ENCODE measurements at places on chromosomes 16 and 17.

GRCh38 chr16:47132308-47132707 is 11.4 kb downstream of the NETO2 start:
- DNase-seq: no peak

DNA sequence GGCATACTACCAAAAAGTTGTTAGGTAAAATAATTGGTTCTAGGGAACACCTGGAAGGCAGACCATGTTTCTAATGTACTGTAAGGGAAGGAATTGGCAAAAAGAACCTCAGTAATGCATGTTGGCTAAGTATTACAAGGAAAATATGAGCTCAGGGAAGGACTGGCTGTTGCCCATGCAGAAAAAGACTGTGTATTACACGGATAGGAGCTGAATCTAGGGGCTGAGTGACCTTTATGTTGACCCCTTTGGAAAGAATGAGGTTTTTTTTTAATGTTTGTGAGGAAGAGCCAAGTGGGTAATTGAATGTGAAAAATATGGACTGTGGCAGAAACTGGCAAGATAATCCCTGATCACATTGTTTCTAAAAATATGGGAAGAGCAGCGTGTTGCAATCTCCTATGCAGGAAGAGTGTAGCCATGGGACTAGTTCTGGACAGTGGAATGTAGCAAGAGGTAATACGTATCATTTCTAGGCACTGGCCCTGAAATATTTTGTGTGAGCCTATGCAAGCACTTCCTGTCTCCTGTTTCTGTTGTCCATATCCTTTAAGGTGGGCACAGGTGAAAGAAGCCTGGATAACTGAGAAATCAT is 95.1 kb upstream of the CNTNAP4 start:
- no peak for DNase-seq

DNA sequence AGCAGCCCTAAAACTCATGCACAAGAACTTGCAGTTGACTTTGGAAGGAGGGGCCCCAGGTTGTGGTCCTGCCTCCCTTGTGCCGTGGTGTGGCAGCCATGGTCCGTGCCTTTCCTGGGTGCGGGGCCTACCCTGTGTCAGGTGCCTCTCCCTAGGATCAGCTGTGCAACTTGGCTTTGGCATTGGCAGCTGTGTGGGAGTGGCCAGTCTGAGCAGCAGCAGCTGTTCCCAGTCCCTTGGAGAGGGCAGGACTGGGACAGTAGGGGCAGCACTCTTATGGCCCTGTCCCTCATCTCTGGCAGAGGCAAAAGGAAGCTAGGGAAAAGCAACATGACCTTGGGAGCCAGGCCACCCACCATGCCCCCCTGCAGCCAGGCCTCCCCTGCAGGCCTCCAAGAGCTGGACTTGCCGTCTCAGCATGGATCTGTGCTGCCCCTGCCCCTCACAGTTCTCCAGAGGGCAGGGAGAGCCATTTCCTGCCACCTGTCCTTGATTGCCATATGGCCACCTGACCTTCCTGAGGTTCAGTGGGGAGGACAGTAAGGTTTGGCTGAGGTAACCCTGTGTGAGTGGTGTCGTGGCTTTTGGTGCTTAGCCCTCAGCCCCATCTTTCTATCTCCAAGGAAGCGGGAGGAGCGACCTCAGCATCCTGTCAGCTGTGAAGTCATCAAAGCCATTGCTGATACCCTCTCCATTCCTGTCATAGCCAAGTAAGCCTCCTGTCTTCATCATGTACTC is 15.5 kb upstream of the NFATC3 start:
- no peak for DNase-seq

DNA sequence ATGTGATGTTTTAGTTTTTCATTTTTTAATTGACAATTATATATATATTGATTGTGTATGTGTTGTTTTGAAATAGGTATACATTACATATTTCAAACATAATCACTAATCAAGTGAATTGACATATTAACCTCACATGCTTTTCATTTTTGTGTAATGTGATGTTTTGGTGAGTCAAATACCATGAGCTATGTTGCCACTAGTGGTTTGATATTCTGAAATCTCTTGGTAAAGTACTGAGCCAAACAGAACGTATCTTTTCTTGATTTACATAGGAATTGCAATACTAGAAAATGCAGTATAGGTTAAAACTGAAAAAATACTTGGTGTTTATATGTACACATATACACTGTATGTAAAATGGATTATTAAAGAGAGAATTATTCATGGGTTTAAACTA is 65.2 kb upstream of the SIAH1 start:
- no peak for DNase-seq

DNA sequence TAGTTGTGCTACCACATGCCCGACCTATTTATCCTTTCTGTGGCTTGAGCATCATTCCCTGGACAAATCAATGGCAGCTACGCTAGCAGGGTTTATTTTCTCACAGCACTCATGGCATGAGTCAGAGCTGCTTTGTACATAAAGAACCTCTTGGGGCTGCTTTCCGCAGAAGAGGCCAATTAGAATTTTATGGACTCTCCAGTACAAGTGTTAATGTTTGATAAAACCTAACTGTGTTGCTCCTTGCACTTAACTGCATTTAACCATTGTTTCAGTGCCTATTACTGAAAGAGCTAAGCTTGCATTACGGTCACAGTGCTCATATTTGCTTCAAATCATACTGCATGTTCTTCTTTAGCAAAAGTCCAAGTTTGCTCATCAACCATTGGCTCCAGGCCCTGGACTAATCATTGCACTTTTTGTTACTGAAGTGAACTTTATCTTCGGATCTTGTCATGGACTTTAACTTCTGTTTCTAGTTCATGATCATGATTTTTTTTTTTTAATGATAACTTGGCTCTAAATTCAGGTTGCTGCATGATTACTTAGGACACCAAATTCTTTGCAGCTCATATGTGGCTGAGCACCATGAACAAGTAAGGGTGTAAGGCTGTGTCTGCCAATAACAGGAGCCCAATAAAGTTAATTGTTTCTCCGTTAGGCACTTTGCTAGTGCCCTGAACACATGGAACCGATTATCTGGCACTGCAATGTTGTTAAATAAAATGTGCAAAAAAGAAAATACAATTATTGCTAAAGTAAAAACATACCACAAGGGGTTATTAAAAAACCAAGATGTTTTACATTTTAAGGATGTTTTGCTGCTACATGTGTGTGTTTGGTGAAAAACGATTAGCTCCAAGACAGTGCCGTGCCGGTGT is 492.2 kb downstream of the KCNJ2 start:
- DNase-seq: no peak

- no peak for DNase-seq
Measured at GRCh38 chr17:78890498-78890897, 12.5 kb downstream of the CEP295NL start.

GRCh38 chr17:67544364-67544955 is 167.4 kb downstream of the PITPNC1 start:
- no peak for DNase-seq

DNA sequence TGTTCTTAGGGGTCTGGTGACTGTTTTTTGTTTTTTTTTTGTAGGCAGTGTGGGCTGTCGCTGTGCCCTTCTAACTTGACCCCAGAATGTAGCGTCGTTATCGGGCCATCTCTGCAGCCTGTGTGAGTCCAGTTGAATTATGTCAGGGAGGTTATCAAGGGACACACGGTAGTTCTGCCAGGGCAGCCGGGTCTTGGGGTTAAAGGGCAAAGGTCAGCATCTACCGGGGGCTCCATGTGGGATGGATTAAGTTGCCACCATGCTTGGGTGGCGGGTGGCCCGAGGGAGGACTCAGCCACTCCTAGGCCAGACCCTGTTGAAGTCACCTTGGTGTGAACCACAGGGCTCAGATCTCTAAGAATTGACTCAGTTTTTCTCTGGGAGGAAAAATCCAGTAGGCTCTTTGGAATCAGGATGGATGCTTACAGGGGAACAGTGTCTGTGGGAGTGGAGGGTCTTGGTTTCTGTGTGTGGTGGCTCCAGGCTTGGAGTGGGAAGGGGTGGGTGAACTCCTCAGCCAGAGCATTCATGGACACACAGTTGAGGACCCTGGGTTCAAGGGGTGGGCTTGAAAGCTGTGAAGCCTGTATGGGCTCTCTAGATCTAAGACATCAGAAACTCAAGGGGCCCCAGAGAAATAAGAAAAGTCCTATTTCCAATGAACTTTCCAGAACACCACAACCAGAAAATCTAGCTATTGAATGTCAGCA is 191.7 kb downstream of the IRF8 start:
- DNase-seq: no peak

DNA sequence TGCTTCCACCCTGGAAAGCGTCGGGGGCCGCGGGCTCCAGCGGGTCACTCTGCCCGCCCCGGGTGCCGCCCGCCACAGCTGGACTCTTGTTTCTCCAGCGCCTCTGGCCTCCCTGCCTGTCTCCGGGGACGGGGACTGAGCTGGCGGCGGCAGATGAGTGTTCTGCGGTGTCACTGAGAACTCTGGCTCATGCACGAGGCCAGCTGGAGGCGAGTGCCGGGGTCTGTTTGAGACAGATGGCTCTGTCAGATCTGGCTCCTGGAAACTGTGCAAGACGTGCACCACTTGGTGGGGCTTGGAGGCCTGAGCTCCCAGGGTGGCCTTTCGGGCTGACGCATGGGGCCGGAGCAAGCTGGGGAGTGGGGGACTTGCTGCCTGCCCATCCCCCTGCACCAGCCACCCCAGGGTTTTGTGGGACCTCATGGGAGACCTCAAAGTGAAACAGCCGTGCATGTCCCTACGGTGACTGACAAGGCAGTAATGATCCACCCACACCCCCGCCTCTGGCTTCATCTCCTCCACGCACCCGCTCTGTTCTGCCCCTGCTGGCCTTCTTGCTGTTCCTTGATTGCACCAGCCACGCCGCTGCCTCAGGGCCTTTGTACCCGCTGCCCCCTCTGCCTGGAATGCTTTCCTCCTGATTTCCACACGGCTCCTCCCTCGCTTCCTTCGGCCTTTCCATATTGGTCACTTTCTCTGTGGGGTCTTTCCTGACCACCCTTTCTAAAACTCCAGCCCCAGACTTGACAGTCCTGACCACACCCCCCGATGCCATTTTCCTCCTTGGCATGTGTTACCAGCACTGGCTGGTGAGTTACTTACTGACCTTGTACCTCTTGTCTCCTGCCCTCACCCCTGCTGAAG is 174.9 kb upstream of the CIBAR2 start:
- peak; percentile 52 for DNase-seq

DNA sequence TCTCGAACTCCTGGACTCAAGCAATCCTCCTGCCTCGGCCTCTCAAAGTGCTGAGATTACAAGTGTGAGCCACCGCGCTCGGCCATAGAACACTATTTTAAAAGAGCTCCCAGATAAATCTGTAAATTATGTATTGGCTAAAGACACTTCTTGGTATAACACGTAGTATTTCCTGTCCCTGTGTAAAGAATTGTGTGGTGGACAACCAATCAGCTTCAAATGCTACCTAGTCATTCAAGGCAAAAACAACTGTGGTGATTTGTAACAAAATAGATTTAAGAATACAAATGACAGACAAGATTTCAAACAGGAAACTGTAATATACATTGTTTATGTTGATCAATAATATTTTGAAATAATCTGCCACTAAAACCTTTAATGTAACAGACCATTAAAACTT is 14.6 kb downstream of the CRLF3 start:
- DNase-seq: no peak

DNA sequence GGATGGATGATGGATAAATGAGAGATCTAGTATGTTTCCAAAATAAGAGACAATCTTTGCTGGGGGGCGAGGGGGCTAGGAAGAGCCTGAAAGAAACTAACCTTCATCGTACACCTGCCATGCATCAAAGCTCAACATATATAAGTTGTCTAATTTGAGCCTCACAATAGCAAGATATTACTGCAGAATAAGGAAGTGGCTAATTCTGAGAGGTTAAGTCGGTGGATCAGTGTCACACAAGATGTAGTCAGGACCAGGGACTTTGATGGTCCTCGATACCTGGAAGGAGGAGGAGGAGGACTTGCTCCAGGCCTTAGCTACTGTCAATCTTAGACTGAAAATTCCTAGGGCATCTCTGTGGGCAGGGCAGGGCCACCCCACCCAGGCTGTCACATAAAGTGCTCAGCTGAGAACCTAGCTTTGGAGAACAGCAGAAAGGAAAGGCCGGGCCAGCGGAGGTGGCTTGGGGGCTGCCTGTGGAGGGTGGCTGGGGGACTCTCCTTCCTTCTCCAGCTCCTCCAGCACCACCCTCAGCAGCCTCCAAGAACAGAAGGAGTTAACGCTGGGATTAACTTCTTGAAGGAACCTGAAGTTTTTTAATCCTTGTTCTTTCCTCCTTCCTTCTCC is 460 bp upstream of the SLC13A2 start:
- no peak for DNase-seq

GRCh38 chr17:16877099-16877498 is 94.8 kb downstream of the TNFRSF13B start:
- DNase-seq: no peak

- no peak for DNase-seq
Measured at GRCh38 chr16:13873835-13874438, 46.0 kb upstream of the ERCC4 start.

DNA sequence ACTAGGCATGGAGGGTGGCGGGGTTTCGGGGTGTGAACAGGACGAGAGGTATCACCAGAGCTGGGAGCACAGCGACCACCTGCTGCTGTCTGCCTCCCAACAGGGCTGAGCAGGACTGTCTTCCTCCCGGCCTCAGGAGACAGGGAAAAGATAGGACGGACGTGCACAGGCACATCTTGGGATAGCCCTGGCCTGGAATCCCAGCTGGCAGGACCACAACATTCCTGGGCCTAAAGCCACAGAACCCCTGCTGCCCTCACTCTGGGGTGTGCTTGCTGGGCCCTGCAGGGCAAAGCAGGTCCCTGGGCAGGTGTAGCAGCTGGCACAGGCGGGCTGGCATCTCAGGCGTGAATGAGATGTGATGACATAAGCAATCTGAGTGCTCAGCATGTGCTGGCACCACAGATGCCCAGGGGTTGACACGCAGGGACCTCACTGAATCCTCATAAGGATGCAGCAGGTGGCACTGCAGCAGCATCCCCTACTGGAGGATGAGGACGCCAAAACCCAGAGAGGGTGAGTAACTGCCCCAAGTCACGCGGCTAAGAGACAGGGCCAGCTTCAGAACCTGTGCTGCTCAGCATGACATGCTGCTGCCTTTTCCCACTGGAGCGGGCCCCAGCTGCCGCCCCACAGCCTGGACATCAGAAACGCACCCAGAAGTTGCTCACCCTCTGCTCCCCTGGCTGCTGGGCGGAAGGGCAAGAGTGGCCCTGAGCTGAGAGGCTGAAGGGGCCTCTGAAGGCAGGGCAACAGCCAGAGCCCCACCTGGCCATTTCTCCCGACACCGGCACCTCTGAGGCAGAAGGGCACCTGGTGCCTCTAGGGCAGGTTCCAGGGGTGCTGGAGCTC is 7.1 kb downstream of the CORO7 start:
- no peak for DNase-seq

DNA sequence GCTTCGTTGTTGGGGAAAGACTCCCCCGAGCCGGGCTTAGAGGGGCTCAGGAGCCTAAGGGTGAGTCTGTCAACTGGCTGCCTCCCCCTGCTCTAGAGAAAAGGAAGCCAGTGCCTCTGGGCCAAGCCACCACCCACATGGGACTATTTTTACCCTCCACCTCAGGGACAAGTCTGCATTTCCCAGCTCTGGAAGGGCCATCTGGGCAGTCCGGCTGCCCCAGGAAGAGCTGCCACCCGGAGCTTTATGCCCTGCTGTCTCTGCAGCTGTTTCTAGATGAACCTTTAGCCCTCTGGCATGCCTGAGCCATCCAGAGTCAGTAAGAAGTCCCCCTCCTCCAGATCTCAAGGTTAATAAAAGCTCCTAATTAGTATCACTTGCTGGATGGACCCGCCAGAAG is 5.3 kb upstream of the RPRML start:
- DNase-seq: no peak

Data from frontal cortex (tissue), 4 donors.